CD4-positive, alpha-beta T cell treated with Interleukin-6 at 100 ng/mL for 8 hours (primary cell): ENCODE measurements at places on chromosomes 5 and 9.

- no peak for DNase-seq
Observed at GRCh38 chr5:180387798-180388197, 34.7 kb upstream of the GFPT2 start.

DNA sequence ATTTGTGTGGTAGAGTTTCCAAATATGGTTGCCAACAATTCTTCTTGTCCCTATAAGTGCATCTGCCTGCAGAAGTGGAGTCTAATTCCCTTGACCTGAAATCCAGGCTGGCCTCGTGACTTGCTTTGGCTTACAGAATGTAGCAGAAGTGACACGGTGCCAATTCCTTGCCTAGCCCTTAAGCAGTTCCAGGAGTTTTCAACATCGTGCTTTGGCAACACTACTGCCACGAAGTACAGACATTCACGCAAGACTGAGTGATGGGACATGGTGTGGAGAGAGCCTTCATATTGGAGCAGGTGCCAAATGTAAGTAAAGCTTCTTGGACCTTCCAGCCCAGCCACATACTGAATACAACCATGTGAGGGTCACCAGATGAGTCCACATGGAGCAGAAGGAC, 92.9 kb upstream of the NEK6 start:
- DNase-seq: no peak

DNA sequence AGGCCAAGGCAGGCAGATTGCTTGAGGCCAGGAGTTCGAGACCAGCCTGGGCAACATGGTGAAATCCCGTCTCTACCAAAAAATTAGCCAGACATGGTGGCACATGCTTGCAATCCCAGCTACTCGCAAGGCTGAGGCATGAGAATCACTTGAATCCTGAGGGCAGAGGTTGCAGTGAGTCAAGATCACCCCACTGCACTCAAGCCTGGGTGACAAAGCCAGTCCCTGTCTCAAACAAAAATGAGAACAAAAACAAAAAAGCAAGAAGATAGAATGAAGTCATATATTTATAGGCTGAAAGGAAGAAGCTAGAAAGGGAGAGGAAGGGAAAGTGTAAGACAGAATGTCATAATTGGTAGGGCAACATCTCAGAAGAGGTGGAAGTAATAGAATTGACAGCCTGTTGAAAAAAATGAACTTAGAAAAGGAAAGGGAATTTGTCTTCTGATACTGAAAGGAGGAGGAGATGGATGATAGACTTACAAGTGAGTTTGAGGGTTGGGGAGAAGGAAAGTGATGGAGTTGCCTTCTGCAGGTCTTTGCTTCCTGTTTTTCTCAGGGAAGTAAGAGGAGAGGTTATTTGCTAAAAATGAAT, 32.2 kb downstream of the CARD6 start:
- DNase-seq: no peak

DNA sequence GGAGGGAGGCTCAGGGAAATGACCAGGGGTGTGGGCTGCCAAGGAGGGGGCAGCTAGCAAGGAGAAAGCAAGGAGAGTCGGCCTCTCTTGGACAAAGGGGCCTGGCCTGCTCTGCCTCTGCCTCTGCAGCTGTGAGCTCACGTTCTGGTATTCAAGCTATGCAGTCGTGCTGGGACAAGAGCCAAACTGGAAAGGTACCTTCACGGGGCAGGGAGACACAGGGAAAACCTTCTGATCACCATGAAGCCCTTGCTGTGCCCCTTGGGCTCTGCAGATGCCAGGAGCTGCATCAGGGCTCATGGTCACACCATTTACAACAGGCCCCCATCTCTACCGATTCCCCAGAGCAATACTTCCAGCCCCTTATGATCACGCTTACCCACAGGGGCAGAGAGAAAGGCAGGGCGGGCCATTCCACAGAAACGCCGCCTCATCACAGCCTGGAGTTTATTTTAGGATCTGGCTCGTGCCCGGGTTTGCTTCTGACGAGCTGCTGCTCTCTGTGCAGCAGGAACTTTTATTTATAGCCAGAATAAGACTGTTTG, 63.2 kb downstream of the PRRT1B start:
- no peak for DNase-seq

DNA sequence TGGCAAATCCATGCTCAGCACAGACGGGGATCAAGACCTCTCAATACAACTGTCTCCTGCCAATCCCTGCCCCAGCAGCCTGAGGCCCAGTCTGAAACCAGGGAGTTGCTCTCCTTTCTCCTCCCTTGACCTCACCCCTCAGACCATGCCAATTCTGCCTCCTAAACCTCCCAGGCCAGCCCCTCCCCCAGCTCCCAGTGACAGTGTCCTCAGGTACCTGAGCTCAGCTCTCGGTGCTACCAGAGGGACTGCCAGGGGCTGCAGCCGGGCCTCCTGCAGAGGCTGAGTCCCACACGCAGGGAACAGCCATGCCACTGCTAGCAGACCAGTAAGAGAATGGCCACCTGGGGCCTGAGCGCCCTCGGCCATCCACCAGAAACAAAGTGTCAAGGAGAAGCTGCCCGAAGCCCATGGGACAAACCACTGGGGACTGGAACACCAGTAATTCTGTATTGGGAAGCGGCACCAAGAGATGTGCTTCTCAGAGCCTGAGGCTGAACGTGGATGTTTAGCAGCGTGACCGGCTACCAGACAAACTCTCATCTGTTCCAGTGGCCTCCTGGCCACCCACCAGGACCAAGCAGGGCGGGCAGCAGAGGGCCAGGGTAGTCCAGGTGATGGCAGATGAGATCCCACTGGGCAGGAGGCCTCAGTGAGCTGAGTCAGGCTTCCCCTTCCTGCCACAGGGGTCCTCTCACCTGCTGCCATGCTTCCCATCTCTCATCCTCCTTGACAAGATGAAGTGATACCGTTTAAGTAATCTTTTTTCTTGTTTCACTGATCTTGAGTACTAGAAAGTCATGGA, 557 bp upstream of the IL3 start:
- DNase-seq: no peak

GRCh38 chr5:132556153-132556762, 519 bp upstream of the RAD50 start:
- DNase-seq: no peak

- peak; percentile 39 for DNase-seq
Observed at GRCh38 chr9:94656200-94656599, 16.9 kb upstream of the FBP1 start.

DNA sequence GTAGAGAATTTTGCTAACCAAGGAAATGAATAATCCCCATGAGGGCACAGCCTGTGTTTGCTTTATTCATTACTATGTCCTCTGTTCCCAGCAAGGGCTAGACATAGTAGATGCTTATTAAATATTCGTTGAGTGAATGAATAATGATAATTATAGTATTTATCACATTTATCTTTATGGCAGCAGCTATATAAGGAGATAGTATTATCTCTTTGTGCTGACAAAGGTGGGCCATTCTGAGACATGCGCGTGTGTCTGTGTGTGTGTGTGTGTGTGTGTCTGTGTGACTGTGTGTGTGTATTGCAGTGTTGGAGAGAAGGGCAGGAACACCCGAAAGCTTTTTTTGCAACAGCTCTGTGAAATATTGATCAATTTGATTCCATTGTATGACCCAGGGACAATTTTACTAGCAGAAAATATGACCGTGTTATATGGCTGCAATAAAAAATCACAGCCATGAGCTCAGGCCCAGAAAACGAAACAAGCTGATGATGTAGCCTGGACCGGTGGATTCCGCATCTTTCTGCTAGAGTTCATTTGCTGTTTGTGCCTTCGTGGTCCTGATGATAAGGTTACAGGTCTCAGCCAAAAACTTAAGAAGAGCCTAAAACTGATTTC, 39.8 kb downstream of the ZNF618 start:
- no peak for DNase-seq

GRCh38 chr5:123180178-123180577, 91.1 kb downstream of the PRDM6 start:
- DNase-seq: no peak

GRCh38 chr5:179731791-179732411, 721 bp upstream of the MAML1 start:
- no peak for DNase-seq

GRCh38 chr5:1515921-1516571, 7.7 kb downstream of the LPCAT1 start:
- no peak for DNase-seq

- no peak for DNase-seq
Observed at GRCh38 chr9:3471883-3472282, 53.9 kb downstream of the RFX3 start.

GRCh38 chr5:35794328-35794619, 62.4 kb upstream of the IL7R start:
- DNase-seq: no peak

- DNase-seq: no peak
Observed at GRCh38 chr5:149732324-149733128, 2.4 kb downstream of the PPARGC1B start.

DNA sequence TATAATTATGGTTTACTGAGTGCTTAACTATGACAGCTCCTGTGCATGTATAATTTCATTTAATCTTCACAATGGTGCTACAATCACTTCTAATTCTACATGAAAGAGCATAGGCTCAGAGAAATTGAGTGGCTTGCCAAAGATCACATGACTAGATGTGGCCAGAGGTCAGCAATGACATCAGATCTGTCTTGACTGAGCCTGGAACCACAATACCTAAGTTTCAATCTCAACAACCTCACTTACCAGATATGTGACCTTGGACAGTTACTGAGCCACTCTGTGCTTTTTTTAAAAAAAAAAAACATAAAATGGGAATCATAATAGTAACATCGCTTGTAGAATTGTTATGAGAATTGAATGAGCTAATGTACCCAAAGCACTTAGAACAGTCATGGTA, 130.7 kb downstream of the TRIM32 start:
- DNase-seq: no peak

DNA sequence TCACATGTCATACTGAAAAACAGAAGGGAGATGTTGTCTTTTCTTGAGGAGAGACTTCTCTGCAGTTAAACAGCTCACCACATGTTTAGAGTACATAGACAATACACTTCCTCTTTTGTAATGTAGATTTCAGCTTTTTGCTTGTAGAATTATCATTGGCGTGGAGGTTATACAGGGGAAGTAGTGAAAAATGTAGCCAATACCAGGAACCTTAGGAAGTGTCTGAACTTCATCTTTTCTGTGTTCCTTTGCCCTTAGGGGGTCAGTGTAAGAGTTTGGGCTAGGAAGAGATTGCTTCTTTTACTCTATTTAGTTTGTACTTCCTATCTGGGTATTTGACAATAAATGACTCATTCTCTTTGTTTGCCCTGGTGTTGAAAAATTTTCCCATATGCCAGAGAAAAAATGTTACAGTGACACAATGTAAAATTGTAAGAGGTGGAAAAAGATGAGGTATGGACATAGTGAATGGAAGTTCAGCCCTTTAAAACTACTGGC, 21.0 kb upstream of the CDKN2B start:
- no peak for DNase-seq

- no peak for DNase-seq
Observed at GRCh38 chr5:168020542-168021294, 270.7 kb upstream of the WWC1 start.

DNA sequence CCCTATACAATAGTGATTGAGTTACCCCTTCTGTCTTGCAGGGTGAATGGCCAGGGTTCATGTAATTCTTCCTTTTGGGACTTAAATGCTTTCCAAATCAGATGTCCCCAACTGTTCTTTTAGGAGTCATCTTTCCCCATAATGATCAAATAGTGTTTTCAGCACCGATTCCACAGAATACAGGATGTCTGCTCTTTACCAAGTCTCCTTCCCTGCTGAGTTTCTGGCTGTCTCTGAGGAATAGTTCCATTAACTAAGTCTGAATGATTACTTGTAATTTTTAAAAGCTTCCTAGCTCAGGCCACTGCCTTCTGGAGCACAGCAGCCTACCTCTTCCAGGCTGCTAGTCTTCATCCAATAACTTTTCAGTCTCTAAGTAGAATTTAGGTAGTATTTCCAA, 630.7 kb upstream of the ZNF608 start:
- no peak for DNase-seq

- no peak for DNase-seq
Observed at GRCh38 chr5:64818245-64818644, 49.5 kb downstream of the CWC27 start.

- DNase-seq: peak; percentile 25
Observed at GRCh38 chr9:131273856-131274673, 2.2 kb downstream of the FAM78A start.

DNA sequence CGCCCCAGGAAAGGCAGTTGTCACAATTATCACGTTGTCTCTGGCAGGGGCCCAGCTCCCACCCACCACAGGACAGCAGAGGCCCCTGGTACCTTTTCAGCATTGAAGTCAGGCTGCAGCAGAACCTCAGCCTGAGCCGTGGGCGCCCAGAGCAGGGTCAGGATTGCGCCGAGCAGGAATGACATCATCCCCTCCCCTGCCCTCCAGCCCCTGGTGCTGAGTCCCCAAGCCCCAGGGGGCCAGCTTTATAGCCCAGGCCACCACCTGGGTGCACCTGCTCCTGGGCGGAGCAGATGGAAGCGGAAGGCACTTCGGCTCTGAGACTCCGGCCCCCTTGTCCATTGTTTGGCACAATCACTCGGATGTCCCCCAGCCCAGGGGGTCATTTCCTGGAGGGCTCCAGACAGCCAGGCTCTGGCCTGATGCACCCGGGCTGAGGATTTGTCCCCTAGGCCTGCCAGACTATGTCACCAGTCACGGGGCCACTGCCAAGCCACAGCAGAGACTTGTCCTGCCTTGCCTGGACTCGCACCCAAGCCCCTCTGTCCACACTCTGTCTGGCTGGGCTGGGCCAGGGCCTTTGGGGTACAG, at the start of gene LCN15:
LCN15 (minus strand) TSS at position 218 of the 591 bp plus-strand sequence; CDS start at position 188, 30 bp downstream.
- no peak for DNase-seq

GRCh38 chr9:76996700-76997099, 22.8 kb upstream of the FOXB2 start:
- DNase-seq: no peak

GRCh38 chr9:72661401-72662135, 140.2 kb downstream of the TMC1 start:
- no peak for DNase-seq

DNA sequence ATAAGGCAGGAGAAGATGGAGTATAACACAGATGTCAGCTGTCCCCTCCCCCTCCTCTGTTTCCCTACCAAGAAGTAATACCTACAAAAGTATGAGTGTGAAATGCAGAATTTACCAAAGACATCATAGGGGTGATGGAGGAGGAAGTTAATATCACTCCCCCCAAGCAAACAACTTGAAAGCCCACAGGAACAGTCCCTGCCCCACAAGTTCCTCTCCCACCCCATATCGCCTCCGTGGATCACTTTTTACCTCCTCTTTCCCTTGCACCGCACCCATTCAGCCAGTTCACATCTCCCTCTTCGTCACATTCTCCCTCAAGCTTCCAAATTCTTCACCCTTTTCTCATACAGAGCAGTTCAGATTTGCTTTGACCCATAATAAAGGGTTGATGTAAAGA, 7.0 kb upstream of the SIL1 start:
- no peak for DNase-seq
